IMR-90 (cell line): ENCODE measurements at places on chromosomes 2 and 18. TPM values are rescaled to one million over a fixed set of nuclear protein-coding genes. Genes with fewer than 3 reads are reported as not detected.
A peak's percentile ranks its signal among the peaks of the same experiment; 100 is the strongest.

The PFN4 gene
- 0.28 and 0.36 TPM in 2 replicates for total RNA-seq

The DLX1 gene
- total RNA-seq = 0.36 and 1.1 TPM in 2 replicates

GRCh38 chr18:62778976-62779869 lies 63.9 kb downstream of the PHLPP1 start:
- H3K4me3 ChIP-seq = no peak overlapping the region
- H3K27me3 ChIP-seq = no peaks in the 10 kb centered on the region
- DNase-seq = no peak
- no peak overlapping the region for H3K27ac ChIP-seq
- H3K36me3 ChIP-seq = no peaks in the 10 kb centered on the region

The CYP27A1 gene
- 4.2 and 5.2 TPM in 2 replicates for total RNA-seq

DNA sequence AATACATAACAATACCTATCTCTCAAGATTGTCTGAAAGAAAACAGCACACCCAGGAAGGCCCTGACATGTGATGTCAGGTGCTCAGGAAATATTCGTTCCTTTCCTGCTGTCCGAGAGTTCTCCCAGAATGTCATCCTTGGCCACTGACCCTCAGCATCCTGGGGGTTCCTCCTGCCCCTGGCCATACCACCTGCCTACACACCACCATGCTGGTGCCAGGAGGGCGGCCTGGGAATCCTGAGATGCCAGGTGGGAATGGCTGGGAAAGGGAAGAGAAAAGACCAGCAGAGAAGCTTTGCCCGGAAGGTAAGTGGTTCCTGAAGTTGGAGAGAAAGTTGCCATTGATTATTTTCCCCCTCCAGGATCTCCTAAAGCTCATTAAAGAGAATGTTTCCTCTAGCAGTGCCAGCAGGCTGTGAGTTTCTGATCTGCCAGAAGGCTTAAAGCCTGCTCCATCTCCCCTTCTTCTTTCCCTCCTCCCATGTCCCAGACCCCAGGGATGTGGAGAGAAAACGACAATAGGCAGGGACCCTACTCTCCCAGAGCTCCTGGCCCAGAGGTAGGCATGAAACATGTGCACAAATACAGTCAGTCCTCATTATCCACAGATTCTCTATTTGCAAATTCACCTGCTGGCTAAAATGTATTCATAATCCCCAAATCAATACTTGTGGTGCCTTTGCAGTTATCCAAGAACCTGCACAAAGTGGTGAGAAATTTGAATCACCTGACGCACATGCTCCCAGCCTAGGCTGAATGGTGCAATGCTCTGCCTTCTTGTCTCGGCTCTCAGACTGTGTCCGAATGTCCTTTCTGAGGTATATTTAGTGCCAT lies 147.1 kb upstream of the MYCN start:
- DNase-seq = no peak
- H3K4me3 ChIP-seq = no peak overlapping the region
- no peaks in the 10 kb centered on the region for H3K27me3 ChIP-seq

The CD207 gene
- not detected in 2 replicates for total RNA-seq

- no peaks in the 10 kb centered on the region for H3K27me3 ChIP-seq
- no peak overlapping the region for H3K27ac ChIP-seq
- DNase-seq = peak; percentile 87
- H3K4me1 ChIP-seq = no peaks in the 10 kb centered on the region; the same call in 1 of the 2 replicates
- no peaks in the 10 kb centered on the region for H3K36me3 ChIP-seq
Observed at GRCh38 chr2:51812138-51812866, 780.4 kb upstream of the NRXN1 start.

- no peak for DNase-seq
- no peaks in the 10 kb centered on the region for H3K36me3 ChIP-seq
- peaks cover 9% of the 10 kb centered on the region for H3K27me3 ChIP-seq
- no peak overlapping the region for H3K27ac ChIP-seq
- H3K4me3 ChIP-seq = no peak overlapping the region
Observed at GRCh38 chr18:355678-356077, 87.8 kb upstream of the THOC1 start.

The DYNAP gene
- total RNA-seq = not detected in 2 replicates

DNA sequence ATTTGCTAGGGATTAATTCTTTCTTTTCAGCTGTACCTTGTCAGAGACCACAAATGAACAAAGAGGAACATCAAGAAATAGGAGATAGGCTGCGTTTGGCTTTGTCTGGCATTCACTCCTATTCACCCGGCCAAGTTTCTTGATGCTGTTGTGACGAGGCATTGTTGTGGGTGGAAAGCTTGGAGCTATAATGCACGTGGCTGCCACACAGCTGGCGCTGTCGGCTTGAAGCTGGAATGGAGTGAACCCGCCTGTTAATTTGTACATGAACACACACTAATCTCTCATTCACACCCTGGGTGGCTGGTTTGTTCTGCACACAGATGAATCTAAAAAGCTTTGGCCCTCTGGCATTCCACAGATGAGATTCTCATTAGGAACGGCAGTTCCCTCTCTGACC lies 274.9 kb upstream of the GYPC start:
- H3K27me3 ChIP-seq = no peaks in the 10 kb centered on the region
- DNase-seq = no peak
- no peaks in the 10 kb centered on the region for H3K36me3 ChIP-seq
- H3K4me1 ChIP-seq = no peaks in the 10 kb centered on the region

DNA sequence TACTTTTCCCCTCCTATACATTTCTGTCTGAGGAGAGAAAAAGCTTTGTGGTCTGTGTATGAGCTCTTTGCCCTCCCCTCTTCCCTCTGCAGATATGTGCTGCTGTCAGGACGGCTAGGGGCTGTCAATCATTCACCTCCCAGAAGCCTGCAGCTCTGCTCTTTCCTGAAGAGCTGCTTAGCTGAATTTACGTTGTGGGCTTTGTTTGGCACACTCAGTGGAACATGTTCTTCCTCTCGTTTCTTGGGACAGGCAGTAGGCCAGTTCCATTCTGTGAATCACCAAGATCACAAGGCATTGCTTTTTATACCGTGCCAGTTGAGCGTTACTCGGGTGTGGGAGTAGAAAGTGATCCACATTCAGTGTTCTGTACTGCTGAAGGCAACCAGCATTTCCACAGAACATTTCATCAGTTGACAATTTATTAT lies 136.7 kb downstream of the LAMA3 start:
- H3K4me3 ChIP-seq = no peak overlapping the region
- no peaks in the 10 kb centered on the region for H3K4me1 ChIP-seq
- H3K27ac ChIP-seq = no peak overlapping the region

- no peak for DNase-seq
- H3K4me1 ChIP-seq = no peaks in the 10 kb centered on the region
- H3K27ac ChIP-seq = no peak overlapping the region
- H3K4me3 ChIP-seq = no peak overlapping the region
- H3K27me3 ChIP-seq = peaks cover 46% of the 10 kb centered on the region
Observed at GRCh38 chr2:100640431-100641124, 77.8 kb downstream of the PDCL3 start.

DNA sequence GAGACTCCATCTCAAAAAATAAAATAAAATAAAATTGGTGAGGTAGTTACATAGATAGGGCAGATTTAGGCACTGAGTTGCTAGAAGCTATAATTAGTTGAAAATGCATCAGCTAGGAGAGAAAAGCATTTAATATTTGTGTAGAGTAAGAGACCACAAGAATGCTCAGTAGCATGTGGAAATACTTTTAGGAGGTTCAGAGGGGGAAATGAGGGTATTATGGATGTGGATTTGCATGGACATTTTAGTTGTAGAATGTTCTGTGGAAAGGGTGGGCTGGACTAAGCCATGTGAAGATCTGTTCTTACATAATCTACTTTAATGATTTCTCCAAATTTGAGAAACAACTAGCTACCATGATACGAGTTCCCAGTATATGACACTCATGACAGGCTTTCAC lies 95.5 kb downstream of the ATP9B start:
- H3K27me3 ChIP-seq = no peaks in the 10 kb centered on the region
- DNase-seq = no peak
- no peak overlapping the region for H3K4me3 ChIP-seq
- H3K4me1 ChIP-seq = no peaks in the 10 kb centered on the region
- H3K27ac ChIP-seq = no peak overlapping the region
- H3K36me3 ChIP-seq = peaks cover 12% of the 10 kb centered on the region

GRCh38 chr2:142893241-142893640 lies 15.8 kb downstream of the KYNU start:
- H3K4me1 ChIP-seq = peaks cover 2% of the 10 kb centered on the region; the same call in 1 of the 2 replicates
- no peaks in the 10 kb centered on the region for H3K27me3 ChIP-seq
- H3K27ac ChIP-seq = no peak overlapping the region
- H3K4me3 ChIP-seq = no peak overlapping the region

The FAM110C gene
- total RNA-seq = not detected in 2 replicates

GRCh38 chr2:175918935-175919334 lies 83.1 kb downstream of the LNPK start:
- no peaks in the 10 kb centered on the region for H3K36me3 ChIP-seq
- no peak for DNase-seq
- H3K4me3 ChIP-seq = no peak overlapping the region
- no peaks in the 10 kb centered on the region for H3K27me3 ChIP-seq
- H3K27ac ChIP-seq = no peak overlapping the region
- no peaks in the 10 kb centered on the region for H3K4me1 ChIP-seq

The MBP gene
- total RNA-seq = 0.90 and 1.4 TPM in 2 replicates

GRCh38 chr2:88582030-88582429 lies 45.2 kb downstream of the EIF2AK3 start:
- no peak overlapping the region for H3K27ac ChIP-seq
- peak; percentile 28 for DNase-seq
- no peaks in the 10 kb centered on the region for H3K4me1 ChIP-seq
- H3K4me3 ChIP-seq = no peak overlapping the region
- H3K36me3 ChIP-seq = peaks cover 31% of the 10 kb centered on the region
